NCI-H187 (cell line): ENCODE measurements at places on chromosomes 5 and 9.

DNA sequence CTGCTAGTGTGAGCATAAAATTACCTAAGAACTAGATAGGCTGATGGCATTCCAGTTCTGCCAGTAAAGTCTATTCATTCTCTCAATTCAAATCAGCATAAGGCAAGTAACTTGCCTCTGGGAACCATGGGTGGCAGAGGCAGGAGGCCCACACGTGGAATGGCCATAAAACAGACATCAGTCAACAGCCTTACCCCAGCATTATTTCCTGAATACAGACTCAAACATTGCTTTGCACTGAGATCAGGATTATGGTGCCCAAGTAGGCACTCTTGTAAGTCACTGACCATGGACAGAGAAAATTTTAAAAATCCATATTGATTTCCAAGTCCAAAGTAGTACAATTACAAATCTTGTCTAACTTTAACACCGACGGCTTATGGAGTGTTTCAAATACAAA, 157.7 kb downstream of the NR2F1-AS1 start:
- no peak for DNase-seq

GRCh38 chr9:4048441-4048840, 251.4 kb downstream of the GLIS3 start:
- no peak for DNase-seq

DNA sequence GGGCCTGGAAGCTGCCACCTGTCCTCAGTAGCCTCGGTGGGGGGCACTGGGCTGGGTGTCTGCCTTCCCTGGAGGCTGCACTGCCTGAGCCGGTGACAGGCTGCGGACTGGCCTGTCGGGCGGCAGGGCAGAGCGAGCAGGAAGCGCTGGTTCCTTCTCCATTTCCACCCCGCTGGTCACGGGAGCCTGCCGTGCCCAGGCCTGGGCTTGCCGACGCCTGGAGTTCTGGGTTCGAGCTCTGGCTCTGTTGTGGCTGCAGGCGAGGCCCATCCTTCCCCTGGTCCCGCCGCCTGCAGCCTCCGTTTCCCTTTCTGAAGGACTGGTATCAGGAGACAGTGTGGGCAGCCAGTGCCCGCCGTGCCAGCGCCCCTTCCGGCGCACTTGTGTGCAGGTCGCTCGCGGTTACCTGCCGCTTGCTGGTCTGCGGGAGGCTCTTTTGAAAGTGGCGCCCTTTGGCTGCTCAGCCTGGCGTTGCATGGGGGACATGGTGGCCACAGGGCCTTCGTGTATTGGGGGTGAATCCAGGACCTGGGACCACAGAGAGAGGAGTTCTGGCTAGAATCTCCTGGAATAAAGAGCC, 34.0 kb downstream of the RXRA start:
- no peak for DNase-seq

GRCh38 chr9:89078860-89079259, 87.6 kb downstream of the S1PR3 start:
- no peak for DNase-seq

GRCh38 chr5:96821260-96821916, 13.6 kb upstream of the ERAP1 start:
- no peak for DNase-seq

GRCh38 chr9:132141948-132142594, 19.8 kb upstream of the NTNG2 start:
- no peak for DNase-seq

DNA sequence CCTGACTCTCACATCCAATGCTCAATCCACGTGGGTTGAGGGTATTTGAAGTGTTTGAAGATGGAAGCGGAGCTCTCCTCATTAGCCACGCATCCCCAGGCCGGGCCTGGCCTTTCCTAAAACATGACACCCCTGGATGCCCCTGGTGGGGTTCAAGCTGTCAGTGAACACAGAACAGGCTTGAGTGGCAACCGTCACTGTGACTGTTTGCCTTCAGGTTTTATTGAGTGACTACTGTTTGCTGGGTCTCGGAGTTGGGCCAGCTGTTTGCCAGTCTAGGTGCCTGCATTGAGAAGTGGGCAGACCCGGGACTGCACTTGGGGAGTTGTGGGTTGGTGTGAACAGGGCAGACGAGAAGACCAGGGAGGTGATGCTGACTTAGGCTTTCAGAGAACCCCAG, 7.8 kb upstream of the OLFM1 start:
- DNase-seq: no peak

DNA sequence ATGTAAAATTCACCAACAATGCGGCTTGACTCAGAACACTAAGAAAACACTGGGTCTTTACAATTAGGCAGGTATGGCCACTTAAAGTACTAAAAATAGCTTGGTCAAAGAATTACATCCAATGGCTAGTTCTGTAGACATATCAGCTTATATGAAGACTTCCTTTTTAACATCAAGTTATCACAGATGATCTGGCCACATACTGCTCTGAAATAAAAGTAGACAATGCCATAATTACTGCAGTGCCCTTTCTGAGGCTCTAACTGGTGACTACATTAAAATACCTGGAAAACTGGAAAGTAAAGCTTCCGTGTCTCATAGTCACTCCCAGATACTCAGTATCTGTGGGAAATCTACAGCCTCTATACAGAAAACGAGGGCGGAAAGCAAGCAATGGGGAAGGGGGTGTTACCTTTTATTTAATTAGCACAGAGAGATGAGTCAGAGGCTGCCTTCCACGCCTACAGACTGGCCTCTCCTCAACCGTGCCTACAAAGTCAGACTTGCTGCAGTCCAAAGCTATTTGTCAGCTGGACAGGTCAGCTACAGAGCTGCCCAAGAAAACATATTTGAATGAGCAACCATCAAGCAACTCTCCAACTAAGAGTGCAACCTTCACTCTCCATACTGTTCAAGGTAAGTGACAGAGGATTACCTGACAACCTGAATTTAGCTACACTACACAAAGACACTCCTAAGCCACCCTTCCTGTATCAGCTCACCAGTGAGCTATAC, 8.7 kb downstream of the SERINC5 start:
- no peak for DNase-seq

DNA sequence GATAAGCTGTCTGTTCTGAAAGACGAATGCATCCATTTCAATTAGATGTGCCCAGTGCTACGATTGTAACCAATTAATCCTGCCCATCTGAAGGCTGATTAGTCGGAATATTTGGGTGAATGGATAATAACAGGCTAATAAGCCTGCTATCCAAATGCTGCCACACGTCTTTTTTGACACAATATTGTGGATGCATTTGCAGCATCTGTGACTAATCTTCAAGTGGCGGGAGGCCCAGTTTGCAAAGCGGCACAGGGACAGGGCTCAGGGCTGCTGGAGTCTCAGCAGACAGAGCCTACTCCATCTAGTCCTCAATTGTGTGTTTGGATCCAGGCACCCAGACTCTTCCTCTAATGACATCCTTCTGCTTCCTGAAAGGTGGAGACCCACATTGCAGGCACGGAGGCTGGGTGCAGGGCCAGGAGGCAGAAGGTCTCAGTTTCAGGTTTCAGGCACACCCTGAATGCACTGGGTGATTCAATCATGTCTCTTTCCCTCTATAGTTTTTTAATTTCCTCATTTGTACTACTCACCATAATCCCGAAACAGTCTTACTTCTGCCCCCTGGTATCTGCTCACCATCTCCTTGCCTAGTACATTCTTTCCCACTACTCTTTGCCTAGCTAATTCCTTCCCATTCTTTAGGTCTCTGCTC, 169.6 kb downstream of the ASTN2 start:
- no peak for DNase-seq

- no peak for DNase-seq
Observed at GRCh38 chr9:16341177-16341576, 529.3 kb downstream of the BNC2 start.

GRCh38 chr9:79796411-79796810, 224.6 kb downstream of the TLE4 start:
- no peak for DNase-seq

DNA sequence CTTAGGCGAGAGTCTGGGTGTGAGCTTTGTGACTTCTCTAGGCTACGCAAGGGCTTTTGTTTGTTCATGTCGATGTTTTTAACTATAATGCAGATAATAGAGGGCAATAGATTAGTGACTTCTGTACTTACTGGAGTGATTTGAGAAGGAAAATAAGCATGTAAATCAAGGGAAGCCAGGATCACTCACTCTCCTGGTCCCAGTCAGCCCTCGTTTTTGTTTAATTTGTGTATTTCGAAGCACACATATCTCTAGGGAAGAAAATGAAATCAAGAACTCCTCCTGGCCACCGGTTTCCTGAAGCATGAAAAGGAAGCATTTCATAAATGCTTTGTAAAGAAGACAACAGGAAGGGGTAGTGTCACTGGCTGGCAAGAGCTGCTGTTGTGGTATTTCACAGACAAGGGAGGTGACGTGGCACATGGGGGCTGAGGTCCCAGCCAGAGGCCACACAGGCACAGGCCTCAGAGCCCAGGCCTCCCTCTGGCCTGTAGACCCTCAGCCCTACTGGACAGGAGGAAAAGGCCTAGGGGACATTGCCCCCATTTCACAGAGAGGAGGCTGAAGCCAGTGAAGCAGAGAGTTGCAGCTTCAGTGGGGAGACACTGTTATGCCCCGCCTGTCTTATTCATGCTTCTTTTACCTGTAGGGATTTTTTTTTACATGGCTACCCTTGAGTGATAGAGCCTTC, 34.1 kb downstream of the IRF1 start:
- no peak for DNase-seq

DNA sequence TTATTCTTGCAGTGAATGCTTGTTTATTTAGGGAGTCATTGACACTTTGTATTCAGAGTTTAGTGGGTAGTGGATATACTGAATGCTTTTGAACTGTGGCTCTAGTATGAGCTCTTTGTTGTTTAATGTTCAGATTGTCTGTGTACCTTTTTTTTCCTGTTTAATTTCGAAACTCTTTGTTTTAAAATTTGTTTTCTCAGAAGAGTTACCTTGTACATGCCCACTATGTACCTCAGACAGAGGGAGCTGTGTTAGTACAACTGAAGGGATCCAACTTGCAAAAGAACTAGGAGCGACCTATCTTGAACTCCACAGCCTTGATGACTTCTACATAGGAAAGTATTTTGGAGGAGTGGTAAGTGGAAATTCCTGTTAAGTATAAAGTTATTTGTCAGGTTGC, 17.0 kb downstream of the RHOBTB3 start:
- DNase-seq: no peak

- no peak for DNase-seq
Observed at GRCh38 chr5:89067362-89067761, 184.4 kb upstream of the MEF2C start.

- DNase-seq: no peak
Observed at GRCh38 chr9:98890256-98890655, 53.5 kb upstream of the COL15A1 start.

- DNase-seq: no peak
Observed at GRCh38 chr9:127505396-127506116, 54.2 kb downstream of the LRSAM1 start.

GRCh38 chr5:142063878-142064331, 44.7 kb upstream of the NDFIP1 start:
- no peak for DNase-seq

DNA sequence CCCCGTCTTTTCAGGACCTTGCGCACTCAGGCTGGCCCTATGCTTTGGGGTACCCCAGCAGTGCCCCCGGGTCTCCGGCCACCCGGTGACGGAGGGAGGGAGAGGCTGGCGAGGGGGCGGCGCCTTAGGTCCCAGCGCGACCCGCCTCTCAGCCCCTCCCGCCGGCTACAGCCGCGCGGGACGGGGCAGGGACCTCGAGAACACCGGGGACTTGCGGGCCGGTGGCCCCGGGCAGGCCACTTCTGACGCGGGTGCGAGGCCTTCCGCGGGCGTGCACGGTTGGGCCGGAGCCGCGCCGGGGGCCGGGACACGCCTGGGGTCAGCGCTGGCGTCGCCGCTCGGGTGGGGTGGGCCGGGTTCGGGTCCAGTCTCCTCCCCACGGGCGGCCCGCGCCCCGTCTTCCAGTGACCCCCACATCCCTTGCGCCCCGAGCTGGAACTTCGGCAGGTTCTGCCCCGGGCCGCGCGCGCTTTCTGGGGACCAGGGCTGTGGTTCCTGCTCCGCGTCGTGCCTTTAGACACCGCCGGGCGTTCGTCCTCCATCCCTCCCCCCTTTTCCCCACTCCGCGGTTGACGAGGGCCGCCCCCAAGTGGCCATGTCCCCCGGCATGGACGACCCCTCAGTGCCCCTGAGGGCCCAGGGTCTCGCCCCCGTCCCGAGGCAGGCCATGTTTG, 3.8 kb upstream of the SQSTM1 start:
- no peak for DNase-seq

- DNase-seq: no peak
Observed at GRCh38 chr9:13721481-13722235, 442.2 kb upstream of the MPDZ start.

GRCh38 chr9:27387722-27388121, 90.8 kb upstream of the EQTN start:
- no peak for DNase-seq

GRCh38 chr9:131747352-131747751, 7.5 kb upstream of the RAPGEF1 start:
- no peak for DNase-seq

- DNase-seq: no peak
Observed at GRCh38 chr9:95970317-95970716, 94.8 kb downstream of the ERCC6L2 start.

DNA sequence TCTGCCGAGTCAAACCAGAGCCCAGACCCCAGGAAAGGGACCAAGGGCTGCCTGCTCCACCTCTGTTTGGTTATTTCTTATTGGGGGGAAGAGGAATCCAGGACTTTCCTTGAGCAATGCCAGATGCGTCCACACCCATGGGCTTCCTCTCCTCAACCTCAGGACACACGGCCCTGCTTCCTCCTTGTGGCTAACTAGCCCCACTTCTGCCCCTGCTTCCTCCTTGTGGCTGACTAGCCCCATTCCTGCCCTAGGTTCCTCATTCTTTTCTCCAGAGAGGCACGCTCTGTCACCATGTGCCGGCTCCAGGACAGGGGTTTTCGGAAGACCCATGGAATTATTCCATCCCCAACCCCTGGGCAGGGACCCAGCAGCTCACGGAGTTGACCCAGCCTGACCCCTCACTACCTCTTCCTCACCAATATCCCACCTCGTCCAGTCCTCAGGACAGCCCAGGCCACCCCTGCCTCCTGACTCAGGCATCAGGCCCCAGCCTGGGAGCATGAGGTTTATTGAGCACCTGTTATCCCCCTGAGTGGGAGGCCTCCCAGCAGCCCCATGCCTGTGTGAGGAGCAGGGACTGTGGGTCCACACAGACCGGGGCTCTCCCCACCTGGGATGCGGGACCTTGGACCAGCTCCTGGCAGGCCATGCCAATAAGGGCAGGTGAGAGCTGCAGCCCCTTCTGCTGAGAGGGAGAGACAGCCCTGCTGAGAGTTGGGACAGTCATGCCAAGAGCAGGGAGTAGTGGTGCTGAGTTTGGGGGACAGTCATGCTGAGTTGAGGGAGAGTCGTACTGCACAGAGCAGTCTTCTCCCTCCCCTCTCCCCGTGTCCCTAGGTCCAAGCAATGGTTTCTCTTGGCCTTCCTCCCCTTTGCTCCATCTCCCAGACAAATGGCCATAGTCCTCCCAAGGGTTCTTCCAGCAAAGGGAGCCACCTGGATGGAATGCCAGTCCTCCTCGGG, 11.8 kb upstream of the FCN1 start:
- DNase-seq: no peak

DNA sequence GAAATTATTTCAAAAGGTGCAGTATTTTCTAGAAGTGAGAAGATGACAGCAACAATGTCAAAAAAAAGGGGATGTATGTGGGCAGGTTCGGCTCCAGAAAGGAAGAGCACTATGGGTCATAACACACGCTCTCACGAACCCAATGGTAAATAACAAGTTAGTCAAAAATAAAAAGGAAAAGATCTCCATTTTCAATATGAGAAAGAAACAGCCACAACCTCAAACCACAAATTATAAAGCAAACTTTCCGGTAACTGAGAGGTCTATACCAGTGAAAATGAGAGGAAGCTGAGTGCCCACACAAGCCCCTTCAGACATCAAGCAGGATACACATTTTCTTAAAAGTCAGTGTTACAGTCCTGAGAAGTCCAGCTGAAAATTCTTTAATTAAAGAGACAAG, 398.5 kb upstream of the RPS23 start:
- DNase-seq: no peak

GRCh38 chr5:131262953-131263541, 806 bp upstream of the CDC42SE2 start:
- no peak for DNase-seq
